ENCODE measurements at places on chromosomes 7 and 10. TPM values are rescaled to one million over a fixed set of nuclear protein-coding genes. Genes with fewer than 3 reads are reported as not detected.

Gene HMX2
- total RNA-seq = 0.28 TPM

Gene AKR1C1
- 0.86 TPM for total RNA-seq

Gene SFMBT2
- total RNA-seq = 18.0 TPM

Gene ASAH2B
- 5.9 TPM for total RNA-seq

DNA sequence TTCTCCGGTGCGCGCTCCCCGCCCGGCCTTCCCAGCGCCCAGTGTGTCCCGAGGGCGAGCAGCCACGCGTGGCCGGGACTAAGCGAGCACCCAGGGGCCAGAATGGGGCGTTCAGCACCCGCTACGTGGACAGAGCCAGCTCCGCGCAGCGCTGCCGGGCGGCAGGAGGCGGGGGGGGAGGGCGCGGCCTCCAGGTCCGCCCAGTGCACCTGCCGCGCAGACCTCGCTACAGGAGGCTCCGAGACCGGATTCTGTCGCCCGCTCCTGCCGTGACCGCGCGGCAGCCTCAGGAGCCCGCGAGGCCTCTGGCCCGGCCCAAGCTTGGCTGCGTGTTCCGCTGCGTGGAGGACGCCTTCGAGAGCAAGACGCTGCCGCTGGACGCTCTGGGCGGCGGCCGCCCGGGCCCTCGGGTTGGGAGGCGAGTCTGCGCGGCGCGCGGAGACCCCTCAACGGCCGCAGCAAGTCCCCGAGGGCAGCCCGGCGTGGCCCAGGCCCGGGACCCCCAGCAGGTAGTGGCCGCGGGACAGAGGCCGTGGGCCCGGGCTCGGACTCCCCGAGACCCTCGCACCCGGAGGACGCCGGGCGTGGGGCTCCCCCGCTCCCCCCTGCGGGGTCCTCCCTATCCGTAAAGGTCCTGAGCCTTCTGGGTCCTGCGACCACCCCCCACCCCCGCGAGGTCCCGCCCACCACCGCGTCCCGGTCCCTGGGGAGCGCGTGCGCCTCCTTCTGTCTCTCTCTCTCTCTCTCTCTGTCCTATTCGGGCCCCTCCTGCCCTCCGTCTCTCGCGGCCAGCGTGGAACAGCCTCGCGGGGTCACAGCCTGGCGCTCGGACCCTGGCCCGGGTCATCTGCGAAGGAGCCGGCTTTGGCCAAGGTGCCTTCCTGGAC, 904 bp upstream of the DPYSL4 start:
- peak; percentile 76 for DNase-seq

DNA sequence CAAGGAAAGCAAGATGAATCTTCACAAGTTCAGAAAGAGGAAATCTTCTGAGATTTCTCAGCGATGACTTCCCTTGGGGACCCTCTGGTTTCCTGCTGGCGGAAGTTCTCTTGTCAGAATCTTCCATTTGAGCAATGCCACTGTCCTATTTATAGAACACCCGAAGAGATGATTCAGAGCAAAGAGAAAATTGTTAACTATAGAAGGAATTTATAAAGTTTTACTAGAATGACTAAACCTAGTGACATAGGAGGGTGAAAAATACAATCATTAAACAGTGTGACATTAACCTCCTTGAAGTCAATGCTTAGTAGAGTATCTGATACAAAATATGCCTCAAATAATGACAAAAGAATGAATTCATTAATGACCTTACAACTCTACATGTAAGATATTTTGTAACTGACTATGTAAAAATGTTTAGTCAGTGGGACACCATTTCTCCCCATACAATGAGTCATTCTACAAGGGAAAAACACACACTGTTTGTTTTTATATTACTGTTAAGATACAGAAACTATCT, 206.5 kb upstream of the CNTNAP2 start:
- no peak for DNase-seq

GRCh38 chr7:8151161-8151725, 110.7 kb downstream of the ICA1 start:
- DNase-seq = no peak

- no peak for DNase-seq
These were observed 135.0 kb downstream of the HTR7 start for GRCh38 chr10:90722832-90723231.

DNA sequence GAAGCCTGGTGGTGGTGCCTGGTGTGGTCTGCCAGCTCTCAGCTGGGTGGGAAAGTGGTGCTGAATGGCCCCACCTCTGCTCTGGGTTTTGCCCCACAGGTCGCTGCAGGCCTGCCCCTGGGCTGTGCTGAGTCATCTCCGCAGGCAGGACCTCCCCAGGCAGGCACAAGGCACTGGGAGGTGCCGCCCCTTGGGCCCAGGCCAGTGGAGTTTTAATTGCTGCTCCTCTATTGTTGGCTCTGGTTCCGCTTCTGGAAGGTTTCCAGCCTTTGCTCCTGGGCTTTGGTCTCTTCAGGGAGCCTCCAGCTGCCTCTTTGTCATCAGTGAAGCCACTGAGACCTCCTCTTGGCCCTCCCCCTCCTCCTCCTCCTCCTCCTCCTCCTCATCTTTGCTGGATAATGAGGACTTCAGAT, 180.3 kb upstream of the GRB10 start:
- DNase-seq = no peak

- DNase-seq = peak; percentile 15
These were observed 361 bp upstream of the PLXDC2 start for GRCh38 chr10:19815731-19816410.

DNA sequence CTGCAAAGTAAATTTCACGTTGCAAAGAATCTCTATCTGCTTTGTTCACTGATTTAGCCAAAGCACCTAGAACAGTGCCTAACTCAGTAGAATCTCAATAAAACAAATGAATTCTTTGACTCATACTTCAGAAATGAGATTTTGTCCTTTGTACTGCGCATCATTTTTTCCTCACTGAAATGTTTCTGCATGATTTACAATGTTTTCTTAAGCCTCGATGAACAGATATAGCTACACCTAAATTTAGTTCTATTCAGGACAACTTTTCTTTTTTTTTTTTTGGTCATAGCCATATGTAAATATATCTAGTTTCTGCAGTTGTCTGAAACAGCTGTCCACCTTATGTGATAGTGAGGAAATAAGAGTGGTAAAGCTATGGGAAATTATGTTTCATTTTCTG, 15.3 kb downstream of the GNAT3 start:
- DNase-seq = no peak

GRCh38 chr10:121597504-121598262, 561 bp downstream of the FGFR2 start:
- no peak for DNase-seq

GRCh38 chr7:55570939-55571338, 1.4 kb downstream of the VOPP1 start:
- DNase-seq = no peak

Measured in activated CD4-positive, alpha-beta T cell treated with anti-CD3 and anti-CD28 coated beads for 36 hours (primary cell).